ENCODE measurements at places on chromosomes 7 and 10.

- DNase-seq, result no peak
Observed at GRCh38 chr7:5452937-5453540, 29.4 kb upstream of the TNRC18 start.

GRCh38 chr10:132566892-132567291 lies 29.3 kb downstream of the INPP5A start:
- DNase-seq, result no peak

DNA sequence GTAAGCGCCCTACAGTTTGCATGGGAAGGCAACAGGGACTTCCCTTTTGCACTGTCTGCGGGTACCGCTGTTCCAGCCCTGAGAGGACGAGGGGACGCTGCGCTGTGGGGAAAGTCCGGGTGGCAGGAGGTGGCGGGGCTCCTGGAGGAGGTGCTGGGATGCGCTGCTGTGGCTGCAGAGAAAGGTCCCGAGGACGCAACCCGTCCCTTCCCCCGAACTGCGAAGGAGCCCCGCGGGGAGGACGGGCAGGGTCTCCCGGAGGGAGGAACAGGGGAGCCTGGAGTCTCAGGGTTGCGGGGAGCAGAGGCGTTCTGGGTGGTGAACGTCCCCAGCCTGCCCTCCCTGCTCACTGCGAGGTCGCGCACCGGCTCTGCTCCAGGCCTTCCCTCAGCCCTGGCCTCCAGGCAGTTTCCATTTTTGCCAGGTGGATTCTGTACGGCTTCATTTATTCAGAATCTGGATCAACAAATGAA lies 91.6 kb downstream of the CXCL12 start:
- DNase-seq, result no peak

DNA sequence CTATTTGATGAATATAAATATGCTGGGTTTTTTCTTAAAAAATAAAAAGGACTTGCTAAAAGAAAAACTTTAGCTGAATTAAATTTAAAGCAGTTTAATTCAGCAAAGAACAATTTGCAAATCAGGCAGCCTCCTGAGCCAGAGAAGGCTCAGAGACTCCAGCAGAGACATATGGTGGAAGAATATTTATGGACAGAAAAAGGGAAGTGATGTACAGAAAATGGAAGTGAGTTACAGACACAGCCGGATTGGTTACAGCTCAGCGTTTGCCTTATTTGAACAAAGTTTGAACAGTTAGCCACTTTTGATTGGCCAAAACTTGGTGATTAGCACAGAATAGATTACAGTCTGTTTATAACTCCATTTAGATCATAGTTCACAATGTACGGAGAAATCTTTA lies 110.3 kb downstream of the GAD2 start:
- DNase-seq, result no peak

GRCh38 chr7:102912742-102913141 lies at the start of gene LRRC17:
TSS of gene LRRC17 (plus strand) at chr7:102913000. CDS start at chr7:102933914, 20,914 bp downstream.
- DNase-seq, result no peak

- no peak for DNase-seq
Observed at GRCh38 chr7:132065193-132065988, 509.0 kb upstream of the PODXL start.

GRCh38 chr10:13893926-13894325 lies 307.2 kb downstream of the PRPF18 start:
- DNase-seq, result no peak

GRCh38 chr7:4960363-4960762 lies 1.4 kb upstream of the MMD2 start:
- no peak for DNase-seq

- DNase-seq, result no peak
Observed at GRCh38 chr7:34048445-34048844, 143.1 kb downstream of the BMPER start.

GRCh38 chr7:133742709-133743538 lies 384.2 kb upstream of the LRGUK start:
- DNase-seq, result no peak

- no peak for DNase-seq
Observed at GRCh38 chr10:77428691-77429395, 208.8 kb downstream of the KCNMA1 start.

DNA sequence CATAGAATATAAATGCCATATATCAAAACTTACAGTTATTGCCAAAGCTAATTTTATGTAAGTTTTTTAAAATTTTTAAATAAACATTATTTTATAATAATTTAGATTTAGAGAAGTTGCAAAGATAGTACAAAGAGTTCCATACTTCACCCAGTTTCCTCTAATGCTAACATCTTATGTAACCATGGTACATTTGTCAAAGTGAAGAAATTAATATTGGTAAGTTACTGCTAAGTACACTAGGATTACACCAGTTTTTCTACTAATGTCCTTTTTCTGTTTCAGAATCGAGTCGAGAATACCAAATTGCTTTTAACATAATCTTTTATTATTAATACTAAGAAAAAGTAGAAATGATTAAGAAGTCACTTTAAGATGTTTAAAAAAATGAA lies 29.2 kb downstream of the CSGALNACT2 start:
- DNase-seq, result no peak

- DNase-seq, result no peak
Observed at GRCh38 chr10:5364374-5364773, 392 bp upstream of the UCN3 start.

- DNase-seq, result no peak
Observed at GRCh38 chr10:124318076-124318475, 100.6 kb downstream of the OAT start.

DNA sequence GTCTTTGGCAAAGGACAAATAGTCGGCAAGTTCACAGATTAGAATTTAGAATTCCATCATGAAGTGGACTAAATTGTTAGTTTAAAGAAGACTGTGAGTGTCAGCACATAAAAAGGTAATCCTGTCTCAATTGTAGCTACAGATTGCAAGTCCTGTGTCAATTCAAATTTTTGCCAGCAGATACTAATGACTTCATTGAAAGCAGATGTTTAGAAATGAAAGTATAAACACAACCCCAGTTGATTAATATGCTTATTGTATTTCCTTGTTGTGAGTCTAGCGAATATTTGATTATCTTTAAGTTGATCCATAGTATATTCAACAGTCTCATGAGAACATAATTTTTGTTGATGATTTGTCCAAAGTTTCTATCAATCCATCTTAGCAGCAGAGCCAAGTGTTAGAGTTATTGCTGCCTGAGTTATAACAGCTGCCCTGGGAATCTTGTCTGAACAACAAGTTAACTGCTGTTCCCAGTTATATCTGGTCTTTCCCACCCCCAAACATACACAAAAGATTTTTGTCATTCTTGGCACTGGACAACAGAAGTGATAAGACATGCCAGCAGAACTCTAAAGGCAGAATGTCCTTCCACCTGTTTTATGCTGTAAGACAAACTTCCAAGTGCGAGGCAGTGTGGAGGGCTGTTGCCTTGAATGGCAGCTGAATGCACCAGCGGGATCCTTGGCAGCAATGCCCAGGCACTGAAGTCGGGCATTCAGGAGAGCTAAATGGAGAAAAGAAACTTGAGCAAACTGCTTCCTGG lies 21.3 kb upstream of the HERPUD2 start:
- no peak for DNase-seq

GRCh38 chr10:95531994-95532399 lies 29.2 kb downstream of the SORBS1 start:
- no peak for DNase-seq

- DNase-seq, result no peak
Observed at GRCh38 chr10:63699785-63700613, 178.8 kb downstream of the REEP3 start.

DNA sequence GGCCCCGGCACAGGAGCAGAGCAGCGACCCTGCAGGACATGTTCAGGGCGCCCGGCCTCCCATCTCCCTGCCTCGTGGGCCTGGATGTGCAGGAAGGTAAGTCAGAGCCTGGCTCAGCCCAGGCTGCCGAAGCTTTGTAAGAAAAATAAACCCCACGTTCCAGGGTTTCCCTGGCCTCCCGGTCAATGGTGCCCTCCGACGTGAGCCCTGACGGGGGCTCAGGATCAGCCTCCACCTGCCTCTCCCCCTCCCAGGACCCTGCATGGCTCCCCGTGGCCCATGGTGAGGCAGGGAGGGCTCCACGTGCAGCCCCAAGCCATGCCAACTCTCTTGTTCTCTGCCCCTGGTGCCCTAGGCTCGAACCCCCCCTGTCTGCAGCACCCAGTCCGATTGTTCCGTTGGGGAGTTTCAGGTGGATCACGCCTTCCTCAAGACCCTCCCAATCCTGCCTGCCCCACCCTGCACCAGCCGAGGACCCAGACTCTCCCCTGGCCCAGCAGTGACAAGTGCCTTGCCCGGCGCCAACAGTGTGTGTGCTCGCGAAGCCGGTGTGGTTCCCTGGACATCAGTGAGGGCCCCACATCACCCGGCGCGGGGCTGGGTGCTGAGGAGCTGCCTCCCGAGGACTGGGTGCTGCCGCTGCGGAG lies 73.2 kb downstream of the PDGFA start:
- DNase-seq, result no peak

DNA sequence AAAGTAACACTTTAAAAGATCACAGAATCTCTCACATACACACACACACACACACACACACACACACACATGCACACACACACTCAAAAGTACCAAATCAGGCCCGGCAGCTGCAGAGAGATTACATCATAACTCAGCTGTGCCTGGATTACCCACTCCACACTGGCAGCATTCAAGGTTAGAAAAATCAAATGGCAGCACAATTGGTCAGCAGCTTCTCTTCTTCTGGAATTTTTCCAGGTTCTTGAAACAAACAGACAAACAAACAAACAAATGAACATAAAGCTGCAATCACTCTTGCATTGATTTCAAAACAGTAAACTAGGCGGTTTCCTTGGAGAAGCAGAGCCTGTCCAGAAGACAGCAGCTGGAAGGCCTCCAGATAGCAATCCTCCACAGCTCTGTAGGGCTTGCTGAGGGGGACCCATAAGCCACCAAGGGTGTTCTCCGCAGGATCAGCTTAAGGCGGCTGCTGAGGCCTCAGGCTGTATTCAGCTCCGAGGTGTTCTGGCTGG lies 24.5 kb upstream of the FAM133B start:
- no peak for DNase-seq

GRCh38 chr7:99090771-99091542 lies 53.0 kb downstream of the SMURF1 start:
- no peak for DNase-seq

DNA sequence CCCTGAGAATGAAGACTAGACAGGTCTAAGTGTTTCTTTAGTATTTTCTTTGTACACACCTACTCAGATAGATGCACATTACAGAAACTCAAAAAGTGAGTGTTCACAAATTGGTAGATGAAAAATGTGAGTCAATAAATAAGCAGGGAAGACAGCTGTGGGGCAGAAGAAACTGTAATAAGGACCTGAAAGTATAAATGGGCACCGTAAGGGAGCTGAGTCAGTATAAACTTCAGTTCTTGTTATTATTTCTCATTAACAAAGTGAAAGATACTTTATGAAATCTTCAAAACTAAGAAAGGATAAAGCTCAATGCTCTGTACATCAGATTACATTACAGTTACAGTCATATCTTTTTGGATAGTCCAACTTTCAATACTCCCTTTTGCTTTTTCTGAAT lies 2.5 kb downstream of the MTPN start:
- DNase-seq, result no peak

DNA sequence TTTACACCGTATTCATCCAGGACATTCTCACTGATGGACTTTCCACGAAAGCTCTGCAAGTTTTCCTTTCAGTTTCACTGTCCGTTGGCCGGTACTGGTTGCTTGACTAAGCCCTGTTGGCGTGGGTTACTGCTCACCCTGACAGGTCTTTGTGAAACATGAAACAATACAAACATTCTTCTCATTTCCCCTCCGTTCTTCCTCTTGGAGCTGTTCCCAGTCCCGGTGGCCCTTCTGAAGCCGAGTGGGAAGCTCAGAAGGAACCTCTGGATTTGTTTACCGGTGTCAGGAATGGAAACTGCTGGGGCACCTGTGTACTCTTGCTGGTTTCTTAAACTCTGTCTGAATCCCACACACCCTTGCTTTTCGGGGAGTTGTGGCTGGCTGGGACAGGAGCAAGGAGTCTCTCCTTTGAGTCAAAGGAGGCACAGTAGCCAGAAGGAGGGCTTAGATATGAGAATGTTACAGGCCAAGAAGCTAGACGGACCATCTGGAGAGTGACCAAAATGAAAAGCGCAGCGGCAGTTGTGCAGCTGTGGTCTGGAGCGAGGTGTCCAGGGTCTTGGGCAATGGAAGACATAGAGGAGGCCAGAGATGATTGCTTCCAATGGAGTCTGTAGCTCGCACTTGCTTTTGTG lies 45.7 kb downstream of the LYZL2 start:
- no peak for DNase-seq

DNA sequence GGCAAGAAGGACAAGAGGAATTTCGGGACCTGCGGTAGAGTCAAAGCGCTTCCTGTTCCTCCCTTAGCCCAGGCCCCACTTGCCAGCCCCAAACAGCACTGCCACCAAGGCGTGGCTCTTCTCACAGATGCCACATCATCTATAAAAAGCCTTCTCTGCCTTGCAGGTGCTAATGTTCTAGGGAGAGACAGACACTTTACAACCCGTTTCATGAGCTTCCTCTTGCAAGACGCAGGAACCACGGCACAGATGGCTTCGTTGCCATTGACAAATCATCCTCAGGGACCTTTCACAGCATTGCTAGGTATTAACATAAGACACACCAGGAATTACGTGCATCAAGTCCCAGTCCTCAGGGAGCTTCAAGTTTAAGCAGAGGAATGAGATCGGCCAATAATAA lies 180.9 kb downstream of the JCAD start:
- no peak for DNase-seq

DNA sequence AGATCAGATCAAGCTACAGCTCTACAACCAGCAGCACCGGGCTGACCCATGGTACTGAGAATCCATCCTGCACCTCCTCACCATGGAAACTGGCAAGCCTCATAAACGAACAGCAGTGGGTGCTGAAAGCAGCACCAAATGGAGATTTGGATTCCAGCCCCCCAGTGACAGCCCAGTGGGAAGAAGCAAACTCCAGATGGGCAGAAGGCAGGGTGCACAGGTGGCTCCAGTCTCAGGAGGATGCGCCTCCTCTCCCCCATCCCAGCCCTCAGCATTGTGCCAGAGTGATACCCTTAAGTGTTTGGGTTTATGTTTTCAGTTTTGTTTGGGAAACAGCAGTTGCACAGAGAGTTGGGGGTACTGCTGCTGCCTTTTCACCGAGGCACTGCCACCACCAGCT lies 20.6 kb upstream of the SMO start:
- no peak for DNase-seq
